M059J (cell line): ENCODE measurements at places on chromosomes 4 and X.
A peak's percentile ranks its signal among the peaks of the same experiment; 100 is the strongest.

- DNase-seq: peak; percentile 88
Measured at GRCh38 chr4:73222466-73223257, 35.9 kb downstream of the ANKRD17 start.

GRCh38 chr4:98481167-98481566 is 177.2 kb downstream of the TSPAN5 start:
- no peak for DNase-seq

DNA sequence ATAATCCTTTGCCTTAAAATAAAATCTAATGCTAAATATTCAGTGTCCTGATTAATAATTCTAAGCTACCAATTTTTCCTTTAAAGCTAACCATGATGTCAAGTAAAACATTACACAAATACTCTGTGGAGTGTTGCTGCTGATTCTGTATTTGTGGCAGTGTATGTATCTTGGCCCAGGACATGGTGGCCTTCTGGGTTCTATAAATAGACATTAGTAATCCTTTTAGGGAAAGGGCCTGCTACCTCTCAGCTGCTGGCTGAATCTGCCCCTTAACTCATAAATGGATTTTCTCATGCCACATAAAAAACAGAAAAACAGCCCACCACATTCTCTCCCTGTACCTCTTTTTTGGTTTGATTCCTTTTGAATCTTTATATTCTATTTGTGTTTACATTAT is 1.2 kb upstream of the XK start:
- no peak for DNase-seq

- DNase-seq: peak; percentile 69
Measured at GRCh38 chr4:40264995-40265909, 68.4 kb downstream of the RHOH start.

DNA sequence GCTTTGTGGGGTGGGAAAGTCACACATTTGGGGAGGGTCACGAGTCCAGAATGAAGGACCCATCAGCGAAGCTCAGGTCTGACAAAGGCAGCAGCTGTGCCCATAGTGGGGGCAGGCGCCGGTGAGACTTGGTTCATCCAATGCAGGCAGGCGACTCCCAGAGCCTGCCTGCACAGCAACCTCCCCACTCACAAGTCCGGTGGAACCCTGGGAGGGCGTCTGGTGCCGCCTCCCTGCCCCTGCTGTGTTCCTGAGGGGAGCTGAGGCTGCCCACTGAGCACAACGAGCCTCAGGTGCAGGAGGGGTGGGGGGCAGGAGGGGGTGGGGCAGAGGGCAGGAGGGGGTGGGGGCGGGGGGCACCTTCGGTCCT is 13.7 kb downstream of the LRPAP1 start:
- no peak for DNase-seq

- DNase-seq: peak; percentile 24
Measured at GRCh38 chrX:72026341-72027023, 105.2 kb downstream of the RTL5 start.

DNA sequence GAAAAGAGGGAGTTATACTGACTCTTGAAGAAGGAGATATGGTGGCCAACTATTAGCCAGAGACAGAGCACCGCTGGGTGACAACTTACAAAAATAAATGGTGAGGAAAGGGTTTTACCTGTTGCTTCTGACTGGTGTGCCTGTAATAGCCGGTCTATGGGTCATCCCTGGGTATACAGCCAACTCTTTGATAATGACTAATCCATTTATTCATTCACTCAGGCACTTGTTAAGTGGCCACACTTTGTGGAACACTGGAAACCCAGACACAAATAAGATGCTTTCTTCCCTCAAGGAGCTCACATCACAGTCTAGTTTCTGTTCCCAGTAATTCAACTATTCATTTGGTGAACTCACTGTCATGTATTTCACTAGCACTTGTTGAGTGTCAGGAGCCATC is 13.2 kb upstream of the CAPN6 start:
- no peak for DNase-seq

GRCh38 chr4:145538596-145538995 is 56.9 kb downstream of the SMAD1 start:
- no peak for DNase-seq

- DNase-seq: peak; percentile 16
Measured at GRCh38 chr4:33724685-33725084, 2519.6 kb downstream of the ARAP2 start.

DNA sequence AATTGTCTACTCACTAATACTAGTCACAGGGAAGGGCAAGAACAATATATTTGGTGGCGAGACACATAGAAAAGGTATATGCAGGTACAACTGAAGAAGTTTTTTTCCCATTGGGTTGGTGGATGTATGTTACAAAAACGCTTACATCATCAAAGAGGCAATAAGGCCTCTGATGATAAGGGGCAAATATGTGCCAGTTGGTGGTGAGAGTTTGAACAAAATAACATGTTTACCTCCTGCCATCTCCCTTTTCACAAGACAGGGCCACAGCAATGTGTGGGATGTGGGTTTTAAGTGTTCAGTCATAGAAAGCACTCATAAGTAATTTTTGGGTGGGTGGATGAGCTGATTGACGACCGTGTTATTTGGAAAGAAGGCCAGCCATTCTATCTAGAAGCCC is 41.7 kb downstream of the PAGE2 start:
- DNase-seq: no peak

- DNase-seq: peak; percentile 28
Measured at GRCh38 chr4:104752337-104752736, 257.6 kb upstream of the CXXC4 start.

GRCh38 chr4:147823130-147823529 is 91.2 kb downstream of the ARHGAP10 start:
- no peak for DNase-seq

DNA sequence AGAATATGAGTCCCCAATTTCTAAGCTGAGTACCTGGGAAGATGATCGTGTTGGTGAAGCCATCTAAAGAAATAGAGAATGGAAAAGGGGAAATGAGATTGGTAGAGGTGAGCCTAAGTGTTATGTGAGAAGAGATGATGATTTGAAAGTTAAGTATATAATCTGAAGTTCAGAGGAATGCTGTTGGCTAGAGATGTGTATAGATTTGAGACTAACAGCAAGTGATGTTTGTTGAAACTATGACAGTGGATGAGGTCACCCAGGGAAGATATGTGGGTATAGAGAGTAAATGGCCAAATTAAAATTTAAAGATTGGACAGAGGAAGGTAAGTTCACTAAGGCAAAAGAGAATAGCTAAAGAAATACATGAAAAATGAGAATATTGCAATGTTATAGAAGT is 324.2 kb downstream of the MAPK10 start:
- DNase-seq: peak; percentile 32

DNA sequence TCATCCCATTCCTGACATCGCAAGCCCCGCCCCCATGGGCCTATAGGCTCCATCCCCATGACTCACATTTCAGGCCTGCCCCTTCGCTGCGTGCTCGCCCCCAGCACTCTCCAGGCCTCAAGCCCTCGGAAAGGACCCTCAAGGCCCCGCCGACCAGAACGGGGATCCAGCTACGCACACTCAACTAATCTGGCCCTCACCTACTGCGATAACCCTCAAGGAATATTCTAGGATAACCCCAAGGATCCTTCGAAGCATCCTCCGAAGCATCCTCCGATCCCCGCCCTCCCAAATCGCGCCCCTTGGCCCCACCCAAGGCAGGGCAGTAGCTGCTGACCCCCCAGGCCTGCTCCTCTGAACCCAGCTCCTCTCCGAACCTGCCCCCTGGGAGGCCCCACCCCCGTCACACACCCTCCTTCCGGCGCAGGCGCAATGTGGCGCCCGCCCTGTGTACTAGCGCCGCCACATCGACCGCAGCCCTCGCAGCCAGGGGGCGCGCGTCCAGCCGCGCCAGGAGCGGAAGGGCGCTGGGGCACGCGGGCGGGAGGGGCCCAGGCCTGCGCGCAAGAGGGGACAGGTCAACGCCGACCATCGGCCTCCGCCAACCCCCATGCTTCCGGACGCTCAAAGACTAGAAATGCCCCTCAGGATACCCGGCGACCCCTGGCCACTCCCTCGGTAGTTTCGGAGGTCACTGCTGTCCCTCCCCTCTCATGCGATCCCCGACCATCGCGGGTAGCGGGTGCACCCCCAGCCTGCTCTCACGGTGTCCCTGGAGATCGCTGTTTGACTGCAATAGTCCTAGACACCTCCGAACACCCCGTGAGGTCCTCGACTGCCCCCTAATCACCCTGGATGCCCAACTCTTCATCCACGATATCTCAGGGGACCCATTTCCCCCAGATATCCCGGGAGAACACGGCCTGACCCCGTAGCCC is 6.4 kb upstream of the MAGIX start:
- DNase-seq: peak; percentile 87

DNA sequence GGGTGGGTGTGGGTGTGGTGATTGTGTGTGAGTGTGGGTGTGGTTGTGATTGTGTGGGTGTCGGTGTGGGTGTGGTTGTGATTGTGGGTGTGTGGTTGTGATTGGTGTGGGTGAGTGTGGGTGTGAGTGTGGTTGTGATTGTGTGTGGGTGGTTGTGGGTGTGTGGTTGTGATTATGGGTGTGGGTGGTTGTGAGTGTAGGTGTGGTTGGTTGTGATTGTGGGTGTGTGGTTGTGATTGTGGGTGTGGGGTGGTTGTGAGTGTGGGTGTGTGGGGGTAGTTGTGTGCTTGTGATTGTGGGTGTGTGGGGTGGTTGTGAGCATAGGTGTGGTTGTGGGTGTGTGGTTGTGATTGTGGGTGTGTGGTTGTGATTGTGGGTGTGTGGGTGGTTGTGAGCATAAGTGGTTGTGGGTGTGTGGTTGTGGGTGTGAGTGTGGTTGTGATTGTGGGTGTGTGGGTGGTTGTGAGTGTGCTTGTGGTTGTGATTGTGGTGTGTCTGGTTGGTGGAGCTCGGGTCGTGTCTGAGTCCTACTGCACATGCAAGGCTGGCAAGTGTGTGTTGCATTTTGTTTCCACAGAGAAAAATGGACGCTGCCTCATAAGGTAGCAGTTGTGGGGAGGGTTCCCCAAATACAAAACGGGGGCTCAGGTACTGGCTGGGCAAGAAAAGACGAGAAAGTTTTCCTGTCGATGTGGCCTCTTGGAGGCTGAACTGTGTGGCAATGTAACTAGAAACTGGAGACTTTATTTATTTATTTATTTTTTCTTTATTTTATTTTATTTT is 116.7 kb downstream of the UBE2K start:
- peak; percentile 19 for DNase-seq

DNA sequence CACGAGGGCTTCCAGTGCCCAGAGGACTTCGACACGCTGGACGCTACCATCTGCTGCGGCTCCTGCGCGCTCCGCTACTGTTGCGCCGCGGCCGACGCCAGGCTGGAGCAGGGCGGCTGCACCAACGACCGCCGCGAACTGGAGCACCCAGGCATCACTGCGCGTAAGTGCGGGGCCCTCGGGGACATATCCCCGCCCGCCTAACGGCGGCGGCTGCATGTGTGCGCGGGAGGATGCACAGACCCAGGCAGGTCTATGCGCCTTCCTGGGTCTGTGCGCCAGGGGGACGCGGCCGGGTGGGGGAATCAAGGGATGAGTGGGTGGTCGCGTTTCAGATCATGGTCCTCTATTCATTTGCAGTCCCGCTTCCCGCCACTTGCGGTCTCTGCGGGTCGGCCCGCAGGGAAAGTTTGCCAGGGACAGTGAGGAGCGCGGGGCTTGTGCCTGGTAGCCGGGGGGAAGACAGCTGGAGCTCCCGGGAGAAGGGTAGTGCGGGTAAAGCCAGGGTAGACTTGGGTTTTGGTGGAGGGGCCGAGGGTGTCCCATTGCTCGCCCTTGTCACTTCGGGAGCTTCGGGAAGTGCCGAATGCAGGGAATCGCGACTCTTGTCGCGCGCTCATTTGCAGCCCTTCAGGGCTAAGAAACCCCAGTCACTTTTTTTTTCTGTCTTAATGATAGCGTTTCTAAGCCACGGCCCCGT is 1.0 kb downstream of the SHISA3 start:
- no peak for DNase-seq

DNA sequence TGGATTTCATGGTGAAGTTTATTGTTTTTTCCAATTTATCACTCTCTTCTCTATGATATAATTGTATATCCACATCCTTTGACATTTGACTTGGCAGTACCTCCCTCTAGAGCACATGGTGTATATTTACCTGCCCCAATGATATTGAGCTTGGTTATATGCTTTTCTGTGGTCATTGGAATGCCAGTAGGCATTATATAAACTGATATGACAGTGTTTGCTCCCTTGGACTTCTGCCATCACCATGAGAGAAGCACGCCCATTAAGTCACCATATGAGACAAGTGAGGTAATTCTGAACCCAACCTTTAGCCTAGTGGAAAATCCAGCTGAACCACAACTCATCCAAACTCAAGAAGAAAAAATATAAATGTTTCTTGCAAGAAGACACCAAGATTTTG is 2761.5 kb downstream of the ARAP2 start:
- no peak for DNase-seq

- DNase-seq: no peak
Measured at GRCh38 chr4:134883831-134884449, 682.4 kb upstream of the PABPC4L start.

- no peak for DNase-seq
Measured at GRCh38 chr4:152117054-152117453, 356.2 kb upstream of the GATB start.

DNA sequence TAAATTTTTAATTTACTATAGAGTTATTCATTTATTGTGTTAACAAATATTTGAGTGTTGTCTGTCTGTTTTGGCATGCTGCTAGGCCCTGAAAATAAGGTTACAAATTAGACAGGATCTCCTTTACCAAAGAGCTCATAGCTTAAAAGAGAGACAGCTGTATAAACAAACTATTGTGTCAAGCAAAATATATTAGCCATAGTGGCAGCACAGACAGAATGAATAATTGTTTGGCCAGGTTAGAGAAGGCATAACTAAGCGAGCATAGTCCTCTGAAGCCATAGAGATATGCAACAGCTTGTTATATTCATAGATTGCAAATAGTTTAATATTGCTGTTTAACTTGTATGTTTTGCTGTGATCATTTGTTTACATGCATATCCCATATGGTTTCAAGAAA is 66.7 kb upstream of the NDUFC1 start:
- DNase-seq: no peak

DNA sequence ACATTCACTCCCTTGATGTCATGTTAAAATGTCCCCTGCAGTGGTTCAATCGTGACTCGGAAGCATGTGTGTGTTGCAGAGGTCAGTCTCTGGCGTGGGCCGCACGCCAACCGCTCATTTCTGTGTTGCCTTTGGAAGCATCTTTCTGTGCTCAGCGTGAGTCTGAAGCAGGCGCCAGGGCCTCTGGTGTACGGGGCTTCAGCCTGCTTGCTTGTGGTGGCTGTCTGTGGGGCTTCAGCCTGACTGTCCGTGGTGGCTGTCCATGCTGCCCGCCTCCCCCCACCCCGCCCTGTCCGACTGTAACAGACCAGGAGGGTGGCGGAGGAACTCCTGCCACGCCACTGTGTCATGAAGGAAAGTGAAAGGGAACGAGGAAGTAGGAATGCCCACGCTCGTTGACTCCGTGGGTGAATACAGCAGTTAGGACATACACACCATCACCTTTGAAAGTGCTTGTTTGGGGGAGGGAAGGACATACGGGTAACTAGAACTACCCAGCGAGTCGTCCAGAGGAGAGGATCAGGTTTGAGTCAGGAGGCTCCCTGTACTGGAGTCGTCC is 14.7 kb upstream of the CLCN4 start:
- DNase-seq: no peak

GRCh38 chrX:70479247-70479921 is 34.7 kb downstream of the DLG3 start:
- peak; percentile 90 for DNase-seq

- peak; percentile 55 for DNase-seq
Measured at GRCh38 chrX:135513130-135513515, 7.3 kb upstream of the INTS6L start.

- no peak for DNase-seq
Measured at GRCh38 chr4:148757171-148757570, 315.0 kb upstream of the NR3C2 start.

GRCh38 chr4:55439023-55439422 is 43.3 kb downstream of the TMEM165 start:
- DNase-seq: no peak

GRCh38 chrX:38880296-38880854 is 79.1 kb downstream of the MID1IP1 start:
- DNase-seq: peak; percentile 60
